ENCODE measurements at places on chromosomes 2 and 18.

GRCh38 chr2:205543937-205544702 lies 138.2 kb upstream of the NRP2 start:
- no peak for DNase-seq

GRCh38 chr2:218871345-218872302 lies 9.0 kb upstream of the WNT10A start:
- no peak for DNase-seq

GRCh38 chr2:36410681-36411080 lies 55.1 kb downstream of the CRIM1 start:
- DNase-seq = no peak

GRCh38 chr2:85753035-85753524 lies 711 bp upstream of the ATOH8 start:
- DNase-seq = no peak

DNA sequence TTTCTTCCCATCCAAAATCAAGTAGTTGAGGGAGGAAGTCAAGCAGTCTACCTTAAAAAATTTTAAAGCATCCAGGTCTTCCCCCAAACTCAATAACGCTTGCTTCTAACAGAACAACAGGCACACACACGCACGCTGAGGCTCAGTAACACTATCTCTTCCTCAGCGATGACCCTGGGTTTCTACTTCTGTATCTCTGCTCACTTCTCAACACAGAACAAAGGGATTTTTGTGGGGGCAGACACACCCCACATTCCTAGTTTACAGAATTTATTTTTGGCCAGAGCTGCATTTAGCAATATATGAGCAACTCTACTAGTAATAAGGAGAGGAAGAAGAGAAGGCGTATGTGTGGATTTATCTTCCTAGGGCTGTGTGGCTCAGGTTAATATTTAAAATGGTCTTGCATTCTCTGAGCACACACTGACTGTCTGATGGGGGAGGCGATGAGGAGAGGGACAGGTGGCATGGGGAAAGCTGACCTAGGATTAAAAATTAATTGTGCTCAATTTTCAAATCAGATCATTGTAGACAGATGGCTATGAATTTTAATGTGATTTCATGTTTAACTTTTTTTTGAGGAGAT lies 71.3 kb upstream of the PPM1B start:
- no peak for DNase-seq

- peak; percentile 43 for DNase-seq
These were observed 583 bp downstream of the NEMP2 start for GRCh38 chr2:190533968-190534309.

- no peak for DNase-seq
These were observed 59.8 kb downstream of the TSN start for GRCh38 chr2:121815216-121815615.

DNA sequence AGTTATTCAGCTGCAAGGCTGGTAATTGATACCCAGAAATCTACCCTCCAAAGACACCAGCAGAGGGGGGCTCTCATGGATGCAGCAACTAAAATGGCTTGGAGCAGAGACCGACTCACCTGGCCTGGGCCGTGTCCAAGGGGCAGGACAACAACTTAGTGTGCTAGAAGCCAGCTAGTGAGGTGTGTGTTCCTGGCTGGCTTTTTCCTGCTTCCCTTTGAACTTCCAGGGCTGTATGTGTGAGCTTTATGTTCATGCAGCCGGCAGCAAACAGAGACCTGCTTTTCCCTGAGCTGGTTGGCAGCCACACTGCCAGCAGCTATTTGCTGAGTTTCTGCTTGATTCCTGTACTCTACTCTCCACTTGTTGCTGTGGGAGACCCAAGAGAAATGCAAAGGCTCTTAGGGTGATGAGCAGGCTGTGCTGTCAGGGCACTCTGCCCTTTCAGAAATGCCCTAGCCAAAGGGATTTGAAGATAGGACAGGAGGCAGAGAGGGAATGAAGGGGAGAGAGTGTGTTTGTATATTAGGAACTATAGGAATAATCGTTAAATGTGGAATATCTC lies 23.7 kb upstream of the GRP start:
- DNase-seq = no peak

- no peak for DNase-seq
These were observed 440.2 kb downstream of the TRIB2 start for GRCh38 chr2:13156916-13157315.

GRCh38 chr2:20446917-20447436 lies at the start of gene RHOB:
Gene RHOB, plus strand, starts transcription at chr2:20447074. Its CDS starts 392 bp downstream, at chr2:20447466.
- peak; percentile 97 for DNase-seq

DNA sequence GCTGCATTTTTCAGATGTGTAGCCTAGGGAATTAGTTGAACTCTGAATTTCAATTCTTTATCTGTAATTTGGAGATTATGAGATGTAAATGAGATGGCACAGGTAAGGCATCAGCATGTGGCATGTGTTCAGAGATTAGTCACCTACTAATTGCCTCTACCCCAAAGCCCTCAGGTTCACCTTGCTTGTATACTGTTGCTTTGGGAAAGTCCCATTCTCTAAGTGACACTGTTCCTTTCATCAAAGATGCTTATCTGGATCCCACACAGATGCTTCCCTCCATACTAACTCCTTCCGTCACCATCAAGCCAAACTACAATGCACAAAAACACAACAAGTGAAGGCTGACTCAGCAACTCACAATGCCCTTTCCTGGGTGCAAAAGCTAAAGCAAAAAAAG lies 143.7 kb downstream of the LRATD1 start:
- DNase-seq = no peak

DNA sequence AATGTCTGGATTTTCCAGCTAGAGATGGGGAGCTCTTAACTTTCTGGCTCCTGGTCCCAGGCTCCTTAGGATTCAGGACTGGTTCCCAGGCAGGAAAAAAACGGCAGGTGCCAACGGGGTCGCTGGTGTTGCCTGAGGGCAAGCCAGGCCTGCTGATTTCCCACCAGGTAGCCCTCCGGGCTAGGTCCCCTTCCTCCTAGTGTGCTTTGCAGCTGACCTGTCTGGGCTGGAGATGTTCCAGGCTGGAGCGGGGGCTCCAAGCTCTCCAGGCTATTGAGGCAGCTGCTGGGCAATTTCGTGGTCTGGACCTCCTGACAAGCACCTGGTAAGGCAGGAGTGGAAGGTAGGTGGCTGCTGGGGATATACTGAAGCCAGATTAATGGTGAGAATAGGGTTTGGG lies 2.0 kb upstream of the MRPL53 start:
- no peak for DNase-seq

All from MCF 10A (cell line).